NCI-H1092 treated with DMSO at 0.1 percent for 48 hours (cell line): ENCODE measurements at places on chromosomes 12 and 14.

DNA sequence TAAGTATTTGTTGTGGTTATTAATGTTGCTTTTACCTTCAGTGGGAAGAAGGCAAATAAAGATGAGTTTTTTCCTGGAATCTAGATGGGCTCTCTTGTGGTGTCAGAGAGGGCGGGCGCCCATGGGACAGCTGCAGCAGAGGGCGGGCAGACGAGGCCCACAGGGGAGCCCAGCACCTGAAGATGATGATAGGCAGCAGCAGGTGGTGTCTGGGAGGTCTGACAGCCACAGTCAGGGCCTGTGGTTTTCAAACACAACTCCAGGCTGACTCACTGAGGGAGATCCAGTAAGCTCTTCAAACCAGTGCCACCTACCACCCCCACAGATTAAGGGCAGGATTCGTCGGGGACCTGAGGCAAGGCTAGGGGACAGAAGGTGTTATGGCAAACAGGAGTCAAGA, 42.8 kb downstream of the NKX2-1 start:
- no peak for DNase-seq

- DNase-seq: no peak
These were observed 256.7 kb upstream of the PLEKHG7 start for GRCh38 chr12:92446083-92446460.

GRCh38 chr12:31362115-31362758, 36.3 kb upstream of the SINHCAF start:
- DNase-seq: peak; percentile 21

- no peak for DNase-seq
These were observed 70.5 kb upstream of the DIO3 start for GRCh38 chr14:101490771-101491170.

DNA sequence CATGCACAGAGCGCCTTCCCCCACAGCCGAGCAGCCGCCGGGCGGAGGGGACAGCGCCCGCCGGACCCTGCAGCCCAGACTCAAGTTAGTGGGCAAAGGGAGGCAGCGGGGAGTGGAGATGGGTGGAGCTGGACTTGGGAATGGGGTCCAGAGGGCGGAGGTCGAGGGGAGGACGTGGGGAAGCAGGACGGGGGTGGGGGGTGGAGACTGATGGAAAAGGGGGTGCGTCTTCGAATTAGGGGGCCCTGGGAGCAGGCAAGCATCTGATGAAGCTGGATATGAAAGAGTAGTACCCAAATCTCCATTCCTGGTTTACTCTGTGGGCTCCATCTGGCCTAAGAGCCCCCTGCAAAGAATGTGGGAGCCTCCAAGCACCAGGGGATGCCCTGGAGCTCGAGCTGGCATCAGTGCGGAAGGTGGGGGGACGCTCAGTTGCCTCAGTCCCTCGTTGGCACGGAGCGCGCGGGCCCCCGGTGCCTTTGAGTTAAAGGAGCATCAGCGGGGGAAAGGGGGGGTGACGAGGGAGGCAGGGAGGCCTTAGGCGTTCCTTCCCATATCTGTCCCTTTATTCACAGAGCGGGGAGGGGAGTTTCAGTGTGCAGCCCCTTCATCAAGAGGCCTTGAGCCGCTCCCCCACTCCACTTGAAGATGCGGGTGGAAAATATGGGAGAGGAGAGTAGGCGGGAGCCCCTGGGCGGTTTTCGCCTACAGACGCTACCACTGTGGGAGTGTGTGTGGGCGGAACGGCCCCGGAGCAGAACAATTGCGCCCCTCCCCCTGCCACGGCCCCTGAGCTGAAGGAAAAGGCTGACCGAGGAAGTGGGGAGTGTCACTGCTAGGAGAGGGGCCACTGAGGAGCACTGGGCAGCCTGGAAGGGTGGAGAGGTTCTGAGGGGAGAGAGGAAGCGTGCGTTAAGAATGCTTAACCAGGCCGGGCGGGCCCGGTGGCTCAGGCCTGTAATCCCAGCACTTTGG, 644 bp downstream of the NAB2 start:
- DNase-seq: no peak

- no peak for DNase-seq
These were observed 7.9 kb downstream of the PPP1R12A start for GRCh38 chr12:79926951-79927350.

GRCh38 chr14:90523961-90524875, 127.4 kb downstream of the CALM1 start:
- no peak for DNase-seq

GRCh38 chr12:52860102-52860823, 11.5 kb upstream of the KRT78 start:
- DNase-seq: no peak
